ENCODE measurements at places on chromosomes 6 and 20. TPM values are rescaled to one million over a fixed set of nuclear protein-coding genes. Genes with fewer than 3 reads are reported as not detected.

Gene IL17A
- total RNA-seq = not detected

Gene FOXS1
- total RNA-seq = not detected

Gene TBCC
- total RNA-seq = 154 TPM

Gene RUNX2
- total RNA-seq = 0.90 TPM

Gene ZNF311
- total RNA-seq = not detected

Gene C20orf202
- total RNA-seq = not detected

Gene GSTA3
- total RNA-seq = not detected

Gene ZSCAN31
- total RNA-seq = 4.2 TPM

Gene CCN6
- not detected for total RNA-seq

Gene HEY2
- total RNA-seq = 0.07 TPM

Gene LIN28B
- total RNA-seq = 21.4 TPM

Gene CNKSR3
- total RNA-seq = under 0.01 TPM

Gene TMEM74B
- not detected for total RNA-seq

Gene ZFP64
- total RNA-seq = 5.9 TPM

Gene SIRPB2
- total RNA-seq = not detected

Gene DHX35
- 14.5 TPM for total RNA-seq

Gene MRS2
- total RNA-seq = 25.2 TPM

Gene TCP11
- not detected for total RNA-seq

Gene SSR1
- 43.6 TPM for total RNA-seq

Gene ZSCAN16
- 5.9 TPM for total RNA-seq

Gene PREX1
- total RNA-seq = not detected

Gene TRDN
- not detected for total RNA-seq

Gene LYRM4
- total RNA-seq = 22.6 TPM

Gene TMEM239
- not detected for total RNA-seq

Gene SCP2D1
- not detected for total RNA-seq

Gene EFCAB8
- total RNA-seq = 0.25 TPM

Gene FAXC
- total RNA-seq = not detected

Gene ZNF76
- total RNA-seq = 24.4 TPM

Gene DDO
- not detected for total RNA-seq

Gene SAMD3
- not detected for total RNA-seq

Gene PCK1
- total RNA-seq = 2.5 TPM

Gene SFTA2
- not detected for total RNA-seq

Gene KCNK5
- total RNA-seq = not detected

Gene SLC2A10
- total RNA-seq = not detected

Gene PLCB1
- 0.82 TPM for total RNA-seq

Gene PKIB
- 0.32 TPM for total RNA-seq

Gene CRYBG1
- total RNA-seq = 37.2 TPM

Gene ULBP1
- total RNA-seq = 5.1 TPM

Gene REPS1
- total RNA-seq = 43.3 TPM

Gene HTR1B
- total RNA-seq = not detected

Gene GCM1
- 0.07 TPM for total RNA-seq

Gene SEL1L2
- not detected for total RNA-seq

Gene MOXD1
- total RNA-seq = not detected

All from Karpas-422 (cell line).